Mucosa of gallbladder (tissue), 1 donor: ENCODE measurements at places on chromosomes 3 and 15. TPM values are rescaled to one million over a fixed set of nuclear protein-coding genes. Genes with fewer than 3 reads are reported as not detected.

GRCh38 chr3:128222796-128223385 lies 69.6 kb downstream of the EEFSEC start:
- DNase-seq, result no peak

GRCh38 chr3:69121950-69122349 lies 445 bp downstream of the LMOD3 start:
- DNase-seq, result no peak

GRCh38 chr3:60086811-60087210 lies 1037.0 kb upstream of the CFAP20DC start:
- DNase-seq, result no peak

Gene GMNC
- total RNA-seq, result 0.26 TPM

Gene PROS1
- total RNA-seq, result 39.0 TPM

Gene PRTG
- total RNA-seq, result 1.4 TPM

Gene GOLGA8S
- total RNA-seq, result 0.29 TPM
